ENCODE measurements at places on chromosomes 16 and 17.

DNA sequence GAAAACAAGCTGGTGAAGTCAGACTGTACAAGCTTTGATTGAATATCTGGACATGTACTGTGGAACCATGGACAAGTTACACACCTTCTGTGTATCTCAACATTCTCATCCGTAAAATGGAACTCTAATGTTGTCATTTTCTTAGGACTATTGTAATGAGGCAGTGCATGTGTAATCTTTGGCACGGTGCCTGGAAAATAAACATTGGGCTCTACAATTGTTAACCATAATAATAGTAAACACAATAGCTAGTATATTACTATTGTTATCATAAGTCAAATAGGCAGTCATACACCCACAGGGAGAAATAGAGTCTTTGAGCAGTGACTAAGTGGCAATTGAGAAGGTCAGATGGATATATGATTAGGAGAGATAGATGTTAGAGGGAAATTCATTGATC is 39.8 kb upstream of the ANKFN1 start:
- DNase-seq = peak; percentile 64

DNA sequence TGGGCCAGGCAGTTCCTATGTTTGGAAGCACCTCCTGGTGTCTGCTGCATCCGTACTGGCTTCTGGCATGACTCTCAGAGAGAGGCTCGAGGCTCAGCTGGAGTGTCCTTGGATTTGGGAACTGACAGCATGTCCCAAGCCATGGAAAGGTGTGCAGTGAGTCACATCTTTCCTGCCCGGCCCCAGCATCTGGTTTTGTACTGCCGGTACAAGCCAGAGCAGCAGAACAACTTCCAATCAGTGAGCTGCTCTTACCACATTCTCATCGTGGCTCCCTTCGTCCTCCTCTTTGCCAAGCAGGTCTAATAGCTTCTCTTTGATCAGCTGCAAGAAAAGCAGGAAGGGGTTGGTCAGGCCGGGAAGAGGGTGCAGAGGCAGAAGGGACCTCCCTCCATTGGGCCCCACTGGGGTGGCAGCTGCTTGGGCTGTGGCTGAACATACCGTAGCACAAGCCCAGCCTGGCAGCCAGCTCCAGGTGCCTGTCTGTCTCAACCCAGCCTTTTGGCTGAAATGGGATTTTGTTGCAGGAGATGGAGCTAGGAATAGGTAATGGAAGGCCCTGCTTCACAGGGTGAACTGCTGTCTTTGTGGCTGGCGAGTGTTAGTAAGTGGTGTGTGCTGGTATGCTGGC is 24.2 kb downstream of the SPACA3 start:
- no peak for DNase-seq

DNA sequence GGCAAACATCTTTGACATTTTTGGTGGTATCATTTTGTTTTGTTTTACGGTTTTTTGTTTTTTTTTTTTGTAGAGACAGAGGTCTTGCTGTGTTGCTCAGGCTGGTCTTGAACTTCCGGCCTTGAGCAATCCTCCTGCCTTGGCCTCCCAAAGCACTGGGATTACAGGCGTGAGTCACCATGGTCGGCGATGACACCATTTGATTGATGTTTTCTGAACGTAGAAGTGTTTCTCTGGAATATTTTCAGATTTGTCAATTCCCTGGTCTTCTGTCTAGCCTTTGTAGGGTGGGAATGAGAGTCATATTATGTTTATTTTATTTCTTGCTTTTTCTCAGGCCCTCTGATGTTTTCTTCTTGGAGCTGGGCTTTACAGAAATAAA is 32.2 kb upstream of the BRD7 start:
- DNase-seq = no peak

GRCh38 chr16:58497935-58498334 is 2.0 kb upstream of the NDRG4 start:
- peak; percentile 11 for DNase-seq

GRCh38 chr16:50440991-50441390 is 72.2 kb upstream of the BRD7 start:
- DNase-seq = no peak

- no peak for DNase-seq
Observed at GRCh38 chr16:86818671-86819532, 240.6 kb downstream of the FOXL1 start.

- peak; percentile 33 for DNase-seq
Observed at GRCh38 chr17:177155-177554, 4.3 kb downstream of the DOC2B start.

DNA sequence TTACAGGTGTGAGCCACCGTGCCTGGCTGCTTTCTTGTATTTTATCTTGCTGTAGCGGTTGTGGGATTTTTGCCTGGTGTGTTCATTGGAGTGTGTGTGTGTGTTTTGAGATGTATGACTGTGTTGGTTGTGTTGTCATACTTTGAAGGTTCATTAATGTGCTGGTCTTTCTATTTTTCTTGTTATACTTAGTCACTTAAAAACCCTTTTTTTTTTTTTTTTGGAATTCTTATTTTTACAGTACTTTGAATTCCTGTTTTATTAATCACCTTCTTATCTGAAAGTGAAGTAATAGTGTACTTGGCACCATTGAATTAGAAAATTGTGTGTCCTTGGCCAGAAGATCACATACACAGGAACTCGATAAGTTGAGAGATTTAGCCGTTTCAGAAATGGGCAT is 30.2 kb downstream of the TENT4B start:
- DNase-seq = no peak

DNA sequence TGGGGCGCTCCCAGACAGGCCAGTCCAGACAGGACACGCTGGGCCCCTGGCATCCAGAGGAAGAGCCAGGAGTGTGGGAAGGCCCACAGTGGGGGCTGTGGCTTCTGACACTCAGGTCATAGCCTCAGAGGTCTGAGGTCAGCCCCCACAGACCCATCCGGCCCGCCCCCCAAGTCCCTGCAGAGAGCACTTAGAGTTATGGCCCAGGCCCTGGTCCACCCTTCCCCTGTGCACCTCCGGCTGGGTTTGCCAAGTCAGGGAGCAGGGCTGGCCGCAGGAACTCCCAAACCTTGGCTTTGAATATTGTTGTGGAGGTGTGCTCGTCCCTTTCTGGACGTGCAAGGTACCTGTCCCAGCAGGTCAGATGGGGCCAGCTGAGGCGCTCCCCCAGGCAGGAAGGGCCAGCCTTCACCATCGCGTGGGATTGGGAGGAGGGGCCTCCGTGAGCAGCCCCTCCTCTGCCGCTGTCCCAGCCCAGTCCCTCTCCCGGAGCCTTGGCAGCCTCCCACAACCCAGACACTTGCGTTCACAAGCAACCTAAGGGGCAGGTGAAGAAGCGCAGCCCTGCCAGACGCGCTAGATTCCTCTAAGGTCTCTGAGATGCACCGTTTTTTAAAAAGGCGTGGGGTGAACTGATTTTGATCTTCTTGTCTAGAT is 74.6 kb downstream of the SOCS1 start:
- DNase-seq = no peak

DNA sequence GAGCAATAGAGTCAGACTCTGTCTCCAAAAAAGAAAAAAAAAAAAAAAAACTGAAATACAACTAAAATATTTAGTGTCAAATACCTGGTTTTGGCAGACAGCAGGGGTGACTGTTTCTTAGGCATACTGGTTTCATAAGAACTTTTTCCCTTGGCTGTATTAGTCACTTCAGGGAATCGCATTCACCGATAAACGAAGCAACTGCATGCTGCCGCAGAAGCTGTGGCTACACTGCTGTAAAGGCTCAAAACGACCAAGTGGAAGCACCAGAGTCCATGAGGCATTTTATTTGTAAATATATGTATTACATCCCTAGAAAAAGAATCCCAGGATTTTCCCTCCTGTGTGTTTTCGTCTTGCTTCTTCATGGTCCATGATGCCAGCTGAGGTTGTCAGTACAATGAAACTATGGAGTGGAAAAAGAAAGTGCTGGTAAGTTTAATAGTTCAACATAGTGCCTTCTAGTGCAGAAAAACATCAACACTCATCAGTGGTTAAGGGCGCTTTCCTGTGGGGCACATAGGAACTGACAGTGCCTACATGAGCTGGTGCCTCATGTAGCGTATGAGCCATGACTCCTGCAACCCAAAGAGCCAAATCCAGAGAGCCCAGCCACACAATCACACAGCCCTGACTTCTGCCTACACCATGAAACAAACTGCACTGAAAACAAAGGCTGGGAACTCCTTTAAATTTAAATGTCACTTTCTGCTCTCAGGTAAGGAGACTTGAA is 7.3 kb downstream of the RPS15A start:
- DNase-seq = no peak

DNA sequence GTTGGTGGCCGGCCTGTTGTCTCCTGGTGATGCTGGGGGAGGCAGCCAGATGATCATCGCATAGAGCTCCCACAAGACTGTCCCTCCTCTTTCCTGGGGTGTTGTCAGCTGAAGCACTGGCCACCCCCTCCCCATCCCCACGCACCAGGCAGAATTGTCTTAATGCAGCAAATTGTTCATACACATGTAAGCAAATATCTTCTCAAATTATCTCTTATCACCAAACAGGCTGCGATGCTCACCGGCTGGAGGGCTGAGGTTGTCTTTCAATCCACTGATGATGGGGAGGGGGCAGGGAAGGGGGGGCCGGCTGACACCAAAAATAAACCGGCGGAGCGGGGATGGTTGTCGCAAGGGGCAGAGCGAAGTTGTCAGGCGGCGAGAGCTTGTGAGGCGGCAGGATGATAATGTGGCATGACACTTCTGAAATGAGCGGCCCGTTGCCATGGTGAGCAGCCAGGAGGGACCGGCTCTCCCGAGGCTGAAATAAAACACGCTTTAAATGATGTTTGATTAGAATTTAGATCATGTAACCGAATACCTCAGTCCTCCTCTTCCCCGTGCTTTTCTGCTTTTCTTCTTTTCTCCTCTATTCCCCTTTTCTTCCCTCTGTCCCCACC is 59.8 kb downstream of the MRM1 start:
- DNase-seq = no peak

DNA sequence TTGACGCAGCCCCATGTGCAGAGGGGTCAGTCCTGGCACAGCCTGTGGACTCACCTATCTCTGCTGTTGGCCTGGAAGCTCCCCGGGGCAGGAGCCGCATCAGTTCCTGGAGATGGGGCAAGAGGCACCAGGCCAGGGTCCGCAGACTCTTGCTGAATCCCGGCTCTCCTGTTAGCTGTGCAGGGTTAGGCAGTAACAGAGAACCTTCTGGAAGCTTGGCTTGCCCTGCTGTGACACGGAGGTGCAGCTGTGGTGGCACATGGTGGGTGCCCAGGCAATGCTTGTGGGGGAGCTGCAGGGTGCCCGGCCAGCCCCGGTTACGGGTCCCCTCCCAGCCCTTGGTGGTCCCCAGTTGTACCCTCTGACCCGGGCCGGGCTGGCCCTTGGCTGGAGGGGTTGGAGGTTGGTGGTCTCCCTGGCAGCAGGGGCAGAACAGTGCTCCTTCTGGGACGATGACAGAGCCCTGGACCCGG is 26.0 kb upstream of the ZNF469 start:
- no peak for DNase-seq

- DNase-seq = peak; percentile 80
Observed at GRCh38 chr17:3911271-3912053, 4.8 kb downstream of the P2RX1 start.

GRCh38 chr16:89430436-89431157 is 59.8 kb downstream of the ANKRD11 start:
- DNase-seq = peak; percentile 85

GRCh38 chr17:77738751-77739531 is 219.6 kb upstream of the TNRC6C start:
- no peak for DNase-seq

DNA sequence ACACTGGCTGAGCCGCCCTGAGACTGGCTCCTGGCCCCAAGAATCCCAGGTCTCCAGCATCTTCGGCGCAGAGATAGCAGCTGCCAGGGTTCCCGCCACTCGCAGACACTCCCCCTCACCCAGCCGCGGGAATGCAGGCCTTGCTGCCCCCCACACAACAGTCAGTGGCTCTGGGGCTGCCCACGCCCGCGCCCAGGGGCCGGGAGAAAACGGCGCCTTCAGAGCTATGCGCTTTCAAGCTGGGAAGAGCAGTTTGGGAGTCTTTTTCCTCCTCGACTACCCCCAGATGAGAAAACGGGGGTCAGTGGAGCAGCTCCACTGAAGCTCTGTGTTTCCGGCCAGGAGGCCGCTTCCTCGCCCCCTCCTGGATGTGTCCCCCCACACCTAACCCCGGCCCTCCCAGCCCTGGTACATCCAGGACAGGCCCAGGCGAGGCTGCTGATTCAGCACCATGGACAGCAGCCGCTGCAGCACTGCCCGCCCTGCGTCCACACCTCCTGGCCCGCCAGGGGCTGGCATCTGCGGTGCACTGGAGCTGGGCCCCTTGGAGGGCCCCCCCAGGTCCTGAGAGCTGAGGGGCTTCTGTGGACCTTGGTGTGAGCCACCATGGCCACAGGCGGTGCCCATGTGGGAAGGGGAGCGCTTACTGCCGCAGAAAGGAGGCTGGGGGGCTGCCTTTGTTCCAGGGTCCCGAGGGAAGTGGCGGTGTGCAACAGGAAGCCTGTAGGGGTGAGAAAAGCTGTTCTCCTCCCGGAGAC is 35.7 kb downstream of the CACNA1H start:
- peak; percentile 42 for DNase-seq

- DNase-seq = peak; percentile 70
Observed at GRCh38 chr16:3171181-3171854, 16.7 kb upstream of the OR1F1 start.
